ENCODE measurements at places on chromosomes 6 and 20.

- no peak for DNase-seq
Measured at GRCh38 chr20:57756921-57757320, 47.1 kb upstream of the PMEPA1 start.

GRCh38 chr20:43925215-43925614, 10.6 kb downstream of the TOX2 start:
- no peak for DNase-seq

DNA sequence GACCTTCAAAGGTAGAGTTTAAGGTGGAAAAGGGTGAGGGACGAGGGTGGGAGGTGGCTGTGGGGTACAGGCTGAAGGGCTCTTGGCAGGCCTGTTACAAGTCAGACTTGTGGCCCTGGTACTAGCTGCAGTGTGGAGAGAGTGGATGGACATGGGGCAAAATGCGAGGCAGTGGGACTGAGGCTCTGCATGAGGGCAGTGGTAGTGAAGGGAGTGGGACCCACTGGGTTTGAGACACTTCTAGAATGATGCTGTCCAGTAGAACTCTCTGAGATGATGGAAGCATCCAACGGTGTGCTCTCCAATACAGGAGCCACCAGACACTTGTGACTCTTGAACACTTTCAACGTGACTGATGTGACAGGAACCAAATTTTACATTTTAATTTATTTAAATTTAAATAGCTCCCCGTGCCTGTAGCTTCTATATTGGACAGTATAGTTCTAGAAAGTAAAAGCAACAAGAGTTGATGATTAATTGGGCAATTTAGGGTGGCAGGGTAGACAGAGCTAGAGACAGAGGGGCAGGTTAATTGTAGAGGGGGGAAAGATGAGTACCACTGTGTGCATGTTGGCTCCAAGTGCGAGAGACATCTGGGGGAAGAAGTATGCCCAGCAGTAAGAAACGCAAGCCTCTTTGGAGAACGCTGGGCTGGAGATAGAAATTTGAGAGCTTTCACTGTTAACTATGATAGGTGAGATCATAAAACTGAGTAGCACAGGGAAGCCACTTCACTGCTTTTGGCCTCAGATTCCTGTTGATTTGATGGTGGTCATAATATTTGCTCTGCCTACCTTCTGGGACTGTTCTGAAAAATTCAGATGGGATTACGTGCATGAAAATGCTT, 77.5 kb downstream of the TXNDC5 start:
- DNase-seq: no peak

DNA sequence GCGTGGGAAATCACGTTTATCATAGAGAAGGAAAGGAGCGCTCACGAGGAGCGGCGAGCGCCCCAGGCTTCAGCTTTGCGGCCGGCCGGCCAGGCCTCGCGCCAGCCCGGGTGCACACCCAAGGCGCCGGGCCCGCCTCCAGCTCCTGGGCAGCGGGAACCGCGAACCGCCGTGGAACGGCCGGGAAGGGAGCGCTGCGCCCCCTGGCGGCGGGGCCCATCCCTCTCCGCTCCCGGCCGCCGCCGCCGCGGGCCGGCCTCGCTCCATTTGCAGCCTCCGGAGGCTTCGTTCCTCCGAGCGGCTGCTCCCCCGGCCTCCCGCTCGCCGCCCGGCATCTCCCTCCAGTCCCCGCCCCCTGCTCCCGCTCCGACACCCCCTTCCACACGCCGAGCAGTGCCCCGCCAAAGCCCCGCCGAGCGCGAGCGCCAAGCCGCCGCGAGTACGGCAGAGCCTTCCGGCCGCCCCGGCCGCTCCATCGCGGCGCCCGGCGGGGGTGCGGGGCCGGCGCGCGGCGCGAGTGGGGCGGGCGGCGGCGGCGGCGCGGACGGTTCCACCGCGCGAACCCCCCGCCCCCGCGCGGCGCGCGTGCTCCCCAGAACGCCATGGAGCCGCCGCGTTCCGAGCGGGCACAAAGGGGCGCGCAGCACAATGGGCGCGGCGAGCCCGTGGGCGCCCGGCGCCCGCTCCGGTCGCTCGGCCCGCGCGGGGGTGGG, 946 bp downstream of the BEND3 start:
- no peak for DNase-seq

GRCh38 chr6:76861403-76861802, 601.9 kb downstream of the HTR1B start:
- no peak for DNase-seq

Measured in NCI-H1436 treated with DMSO at 0.1 percent for 48 hours (cell line).